Endodermal cell (in vitro differentiated cells): ENCODE measurements at places on chromosomes 3 and 15. TPM values are rescaled to one million over a fixed set of nuclear protein-coding genes. Genes with fewer than 3 reads are reported as not detected.

DNA sequence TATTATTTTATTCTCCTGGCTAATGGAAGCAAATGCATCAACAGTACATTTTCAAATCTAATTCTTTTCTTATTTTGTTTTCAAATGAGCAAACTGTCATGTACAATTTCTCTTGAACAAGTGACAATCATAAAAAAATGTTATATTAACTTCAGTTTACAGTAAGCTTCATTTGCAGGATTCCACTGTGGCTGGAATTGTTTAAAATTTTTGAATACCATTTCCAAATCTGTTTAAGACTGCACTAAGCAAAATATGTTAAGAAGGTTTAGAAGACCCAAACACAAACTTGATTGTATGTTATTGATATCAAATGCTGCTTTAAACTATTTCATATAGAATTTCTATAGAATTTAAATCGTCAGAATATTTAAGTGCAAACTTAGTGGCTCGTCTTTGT is 92.8 kb downstream of the ZNF280D start:
- no peak for DNase-seq
- H3K27me3 ChIP-seq, result no peaks in the 10 kb centered on the region
- no peaks in the 10 kb centered on the region for H3K36me3 ChIP-seq
- no peak overlapping the region for H3K27ac ChIP-seq
- H3K4me3 ChIP-seq, result no peak overlapping the region
- no peaks in the 10 kb centered on the region for H3K4me1 ChIP-seq

DNA sequence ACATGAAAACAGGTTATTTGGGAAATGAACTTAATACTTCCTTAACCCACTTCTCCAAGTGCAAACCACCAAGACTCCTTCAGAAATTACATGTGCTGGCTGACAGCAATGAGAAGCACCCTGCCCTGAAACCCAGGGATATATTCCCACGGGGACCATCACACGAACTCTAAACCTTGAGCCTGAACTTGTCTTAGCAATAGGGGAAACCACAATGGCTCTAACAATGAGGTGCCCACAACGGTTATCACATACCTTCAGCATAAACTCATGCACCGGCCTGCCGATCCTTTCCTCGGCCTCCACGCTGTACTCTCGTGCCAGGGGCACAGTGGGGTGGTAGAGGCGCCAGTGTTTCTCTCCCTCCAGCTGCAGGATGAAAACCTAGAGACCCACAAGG is 13.4 kb downstream of the RIOX2 start:
- DNase-seq, result no peak
- H3K4me3 ChIP-seq, result no peak overlapping the region
- H3K36me3 ChIP-seq, result no peaks in the 10 kb centered on the region
- H3K27ac ChIP-seq, result no peak overlapping the region
- H3K27me3 ChIP-seq, result no peaks in the 10 kb centered on the region
- H3K4me1 ChIP-seq, result peaks cover 3% of the 10 kb centered on the region

- DNase-seq, result peak; percentile 63
- no peaks in the 10 kb centered on the region for H3K36me3 ChIP-seq
- H3K4me3 ChIP-seq, result no peak overlapping the region
- H3K27me3 ChIP-seq, result no peaks in the 10 kb centered on the region
- H3K4me1 ChIP-seq, result peaks cover 3% of the 10 kb centered on the region
These were observed 19.8 kb upstream of the ACOX2 start for GRCh38 chr3:58556761-58557221.

- H3K27ac ChIP-seq, result no peak overlapping the region
- no peak for DNase-seq
- peaks cover 88% of the 10 kb centered on the region for H3K36me3 ChIP-seq
- H3K27me3 ChIP-seq, result no peaks in the 10 kb centered on the region
- no peak overlapping the region for H3K4me3 ChIP-seq
These were observed 51.5 kb downstream of the KATNBL1 start for GRCh38 chr15:34158355-34158754.

DNA sequence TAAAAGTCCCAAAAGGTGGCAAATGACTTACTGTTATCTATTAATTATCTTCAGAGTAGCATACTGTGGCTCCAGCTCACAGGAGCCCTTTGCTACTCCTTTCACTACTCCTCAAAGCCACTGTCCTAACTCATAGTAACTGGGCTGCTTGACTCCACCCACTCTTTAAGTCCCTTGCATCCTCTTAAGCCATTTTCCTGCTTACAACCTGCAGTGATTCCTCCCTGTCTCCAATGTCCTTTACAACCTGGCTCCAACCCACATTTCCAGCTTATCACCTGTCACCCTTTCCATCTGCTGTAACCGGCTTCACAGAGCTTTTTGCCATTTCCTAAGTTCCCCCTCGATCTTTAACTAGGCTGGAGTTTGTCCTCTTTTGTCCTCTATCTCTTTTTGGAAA is 388.1 kb downstream of the FGF12 start:
- H3K27ac ChIP-seq, result no peak overlapping the region
- no peaks in the 10 kb centered on the region for H3K4me1 ChIP-seq
- no peak overlapping the region for H3K4me3 ChIP-seq
- H3K36me3 ChIP-seq, result no peaks in the 10 kb centered on the region
- H3K27me3 ChIP-seq, result no peaks in the 10 kb centered on the region
- no peak for DNase-seq

GRCh38 chr3:11240496-11240895 is 31.7 kb upstream of the ATG7 start:
- H3K27ac ChIP-seq, result no peak overlapping the region
- H3K36me3 ChIP-seq, result no peaks in the 10 kb centered on the region
- DNase-seq, result no peak
- H3K27me3 ChIP-seq, result no peaks in the 10 kb centered on the region
- no peak overlapping the region for H3K4me3 ChIP-seq

DNA sequence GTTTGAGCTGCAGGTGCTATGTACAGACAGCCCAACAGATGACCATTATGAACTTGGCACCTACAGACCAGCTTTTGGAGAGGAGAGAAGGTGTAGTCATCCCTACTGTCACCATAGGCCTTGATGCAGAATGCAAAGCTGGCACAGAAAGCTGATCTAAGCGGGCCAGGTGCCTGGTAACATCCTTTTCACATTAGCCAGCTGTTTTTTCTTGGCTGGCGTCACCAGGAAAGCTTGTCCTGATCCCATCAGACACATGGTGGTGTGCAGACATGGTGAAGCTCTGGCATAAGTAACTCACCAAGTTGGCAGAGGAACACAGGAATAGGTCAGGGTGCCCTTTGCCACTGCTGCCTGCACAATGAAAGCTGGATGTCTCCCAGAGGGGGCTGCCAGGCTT is 97.2 kb upstream of the MB21D2 start:
- peaks cover 2% of the 10 kb centered on the region for H3K27me3 ChIP-seq
- H3K4me1 ChIP-seq, result peaks cover 11% of the 10 kb centered on the region
- no peaks in the 10 kb centered on the region for H3K36me3 ChIP-seq
- H3K27ac ChIP-seq, result no peak overlapping the region
- DNase-seq, result no peak
- no peak overlapping the region for H3K4me3 ChIP-seq

- H3K27ac ChIP-seq, result no peak overlapping the region
- no peak for DNase-seq
- no peaks in the 10 kb centered on the region for H3K27me3 ChIP-seq
- no peaks in the 10 kb centered on the region for H3K36me3 ChIP-seq
These were observed 200.7 kb downstream of the TJP1 start for GRCh38 chr15:29621616-29622015.

GRCh38 chr3:102400766-102401165 is 34.0 kb upstream of the ZPLD1 start:
- no peaks in the 10 kb centered on the region for H3K27me3 ChIP-seq
- H3K27ac ChIP-seq, result no peak overlapping the region
- H3K4me1 ChIP-seq, result no peaks in the 10 kb centered on the region

DNA sequence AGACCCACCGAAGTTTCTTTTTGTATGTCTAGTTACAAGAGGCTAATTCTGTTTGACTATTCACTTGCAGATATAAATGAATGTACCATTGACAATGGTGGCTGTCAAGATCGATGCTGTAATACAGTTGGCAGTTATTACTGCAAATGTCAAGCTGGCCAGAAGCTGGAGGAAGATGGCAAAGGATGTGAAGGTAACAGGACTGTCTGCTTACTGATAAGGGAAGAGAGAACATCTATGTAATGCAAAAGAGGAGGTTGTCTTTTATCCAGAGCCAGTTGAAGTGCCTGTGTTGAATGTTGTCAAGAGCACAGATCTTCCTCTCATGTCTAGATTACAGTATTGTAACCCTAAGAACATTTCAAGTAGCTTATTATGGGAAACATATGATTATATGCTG is 549.5 kb upstream of the GOLIM4 start:
- no peaks in the 10 kb centered on the region for H3K36me3 ChIP-seq
- no peaks in the 10 kb centered on the region for H3K27me3 ChIP-seq
- peaks cover 5% of the 10 kb centered on the region for H3K4me1 ChIP-seq
- H3K4me3 ChIP-seq, result no peak overlapping the region
- no peak overlapping the region for H3K27ac ChIP-seq
- DNase-seq, result no peak

RYR3 gene
- 0.38 to 0.71 TPM (median 0.65 TPM) in 3 replicates for total RNA-seq

FRMD5 gene
- 4.5 to 8.2 TPM (median 7.0 TPM) in 3 replicates for total RNA-seq

ERICH6 gene
- total RNA-seq, result not detected in 3 replicates

ZNF80 gene
- not detected in 3 replicates for total RNA-seq
